ENCODE measurements at places on chromosomes 11 and 22. TPM values are rescaled to one million over a fixed set of nuclear protein-coding genes. Genes with fewer than 3 reads are reported as not detected.

Gene SLC17A6
- total RNA-seq, result not detected

Gene TTC36
- 0.60 TPM for total RNA-seq

Gene SEZ6L
- total RNA-seq, result 0.18 TPM

Gene ANGPTL5
- total RNA-seq, result not detected

Gene NNMT
- 141 TPM for total RNA-seq

DNA sequence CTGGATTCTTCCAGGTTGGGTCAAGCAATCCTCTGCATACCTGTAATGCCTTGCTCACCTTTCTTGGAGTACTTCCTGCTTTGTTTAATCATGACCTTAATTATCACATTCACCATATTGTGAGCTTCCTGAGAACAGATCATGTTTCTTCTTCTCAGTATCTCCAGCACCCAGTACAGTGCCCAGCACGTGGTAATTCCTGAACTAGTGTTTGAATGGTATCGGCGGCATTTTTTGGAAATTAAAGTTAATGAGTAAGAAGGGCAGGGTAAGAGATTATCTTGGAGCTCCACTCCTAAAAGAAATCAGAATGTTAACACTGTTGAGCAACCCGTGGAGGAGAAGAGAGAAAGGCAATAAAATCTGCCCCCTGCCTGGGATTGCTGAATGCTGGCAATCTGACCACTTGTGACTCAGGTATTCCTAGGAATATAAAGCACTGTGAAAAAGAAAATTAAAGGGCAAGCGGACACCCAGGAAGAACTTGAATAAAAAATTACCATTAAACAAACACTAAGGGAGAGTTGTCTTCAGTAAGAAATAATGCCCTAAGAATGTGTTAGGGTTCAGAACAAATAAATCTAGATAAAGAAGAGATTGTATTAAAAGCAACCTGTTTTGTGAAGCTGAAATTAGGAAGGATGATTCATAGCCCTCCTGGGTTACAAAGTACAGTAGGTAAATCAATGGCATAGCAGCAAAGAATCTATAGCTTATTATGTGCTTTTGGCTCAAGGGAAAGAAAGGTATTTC is 92.9 kb downstream of the PDHX start:
- DNase-seq, result no peak

DNA sequence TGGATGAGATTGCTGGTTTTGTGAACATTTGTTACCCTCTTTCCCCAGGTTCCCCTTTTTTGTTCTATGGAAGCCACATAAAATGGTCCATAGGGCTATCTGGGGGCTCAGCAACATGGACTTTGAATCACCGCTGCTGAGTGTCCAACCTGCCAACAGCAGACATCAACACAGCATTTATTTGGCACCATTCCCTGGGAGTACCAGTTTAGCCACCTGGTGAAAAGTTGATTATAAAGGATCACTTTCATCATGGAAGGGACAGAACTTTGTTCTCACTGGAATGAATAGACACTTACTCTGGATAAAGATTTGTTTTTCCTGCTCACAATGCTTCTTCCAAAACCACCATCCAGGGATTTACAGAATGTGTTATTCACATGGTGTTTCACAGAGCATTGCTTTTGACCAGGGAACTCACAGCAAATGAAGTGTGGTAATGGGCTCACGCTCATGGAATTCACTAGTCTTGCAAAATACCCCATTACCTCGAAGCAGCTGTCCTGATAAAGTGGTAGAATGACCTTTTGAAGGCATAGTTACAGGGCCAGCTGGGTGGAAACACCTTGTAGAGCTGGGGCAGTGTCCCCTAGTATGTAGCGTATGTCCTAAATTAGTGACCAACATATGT is 43.9 kb downstream of the ADM start:
- no peak for DNase-seq

GRCh38 chr11:113977071-113977490 is 2.2 kb downstream of the HTR3A start:
- DNase-seq, result no peak

Data from ureter (tissue), 1 donor.